ENCODE measurements at places on chromosomes 5 and 9.

- DNase-seq: no peak
Observed at GRCh38 chr5:126543009-126543408, 52.0 kb downstream of the ALDH7A1 start.

GRCh38 chr9:76810377-76810957, 46.2 kb downstream of the PCA3 start:
- peak; percentile 4 for DNase-seq

- no peak for DNase-seq
Observed at GRCh38 chr9:16885931-16886330, 15.5 kb upstream of the BNC2 start.

DNA sequence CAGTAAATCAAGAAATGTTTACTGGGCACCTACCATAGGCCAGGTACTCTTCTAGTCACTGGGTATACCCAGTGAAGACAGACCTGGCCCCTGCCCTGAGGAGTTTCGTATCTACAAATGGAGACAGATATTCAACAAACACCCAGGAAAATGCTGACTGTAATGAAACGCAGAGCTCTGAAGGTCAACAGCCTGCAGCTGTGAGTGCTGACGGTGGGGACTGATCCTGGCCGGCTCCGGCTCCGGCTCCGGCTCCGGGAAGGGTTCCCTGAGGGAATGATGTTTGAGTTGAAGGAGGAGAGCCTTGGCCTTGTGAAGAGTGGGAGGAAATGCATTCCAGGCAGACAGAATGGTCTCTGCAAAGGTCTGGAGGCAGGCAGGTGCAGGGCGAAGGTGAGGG, 23.1 kb downstream of the FGFR4 start:
- no peak for DNase-seq

DNA sequence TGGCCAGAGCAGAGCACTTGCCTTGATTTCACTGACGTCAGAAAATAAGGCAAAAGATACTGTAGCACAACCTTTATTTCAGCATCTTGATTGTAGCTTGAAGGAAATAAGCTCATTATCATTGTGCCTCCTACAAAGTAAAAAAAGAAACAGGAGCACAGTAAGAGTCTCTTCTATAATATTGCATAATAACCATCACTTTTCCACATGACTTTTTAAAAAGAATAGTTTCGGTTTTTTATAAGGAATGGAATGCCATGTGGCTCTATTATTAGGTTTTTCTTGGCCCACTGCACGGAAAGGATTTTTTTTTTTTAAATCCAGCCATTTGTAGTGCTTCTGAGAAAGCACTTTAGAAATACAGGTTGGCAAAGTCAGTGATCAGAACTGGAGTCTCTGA, 655.3 kb downstream of the LRRC70 start:
- DNase-seq: no peak
